ENCODE measurements at places on chromosomes 3 and 15. TPM values are rescaled to one million over a fixed set of nuclear protein-coding genes. Genes with fewer than 3 reads are reported as not detected.

Gene IQCF5
- total RNA-seq, result not detected

Gene TMCO5A
- not detected for total RNA-seq

Gene CLDN11
- 411 TPM for total RNA-seq

Gene ABHD17C
- 12.1 TPM for total RNA-seq

Gene RTP1
- not detected for total RNA-seq

Gene SAMD7
- total RNA-seq, result not detected

Gene ADAMTS7
- total RNA-seq, result 17.4 TPM

Gene IGSF10
- total RNA-seq, result 0.97 TPM

Gene CTDSPL
- total RNA-seq, result 61.7 TPM

Gene PIGZ
- total RNA-seq, result 1.7 TPM

Gene EXD1
- under 0.01 TPM for total RNA-seq

Gene NRG4
- under 0.01 TPM for total RNA-seq
